ENCODE measurements at places on chromosomes 7 and 10.

DNA sequence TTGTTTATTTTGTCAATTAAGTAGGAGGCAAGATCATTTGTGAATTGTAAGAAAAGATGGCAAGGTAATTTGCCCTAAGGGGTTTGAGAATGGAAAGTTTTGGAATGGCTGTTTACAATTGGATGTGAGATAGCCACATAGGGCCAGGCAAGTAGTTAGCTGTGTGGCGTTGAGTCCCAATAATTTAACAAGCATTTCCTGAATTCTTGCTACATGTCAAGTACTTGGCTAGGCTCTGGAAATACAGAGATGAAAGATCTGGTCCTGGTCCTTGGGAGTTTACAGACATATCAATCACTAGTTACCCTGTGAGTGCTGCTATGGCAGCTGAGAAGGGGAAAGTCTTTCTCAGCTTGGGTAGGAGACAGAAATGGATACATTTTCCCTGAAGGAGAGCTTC is 401.6 kb downstream of the SUGCT start:
- DNase-seq = no peak

DNA sequence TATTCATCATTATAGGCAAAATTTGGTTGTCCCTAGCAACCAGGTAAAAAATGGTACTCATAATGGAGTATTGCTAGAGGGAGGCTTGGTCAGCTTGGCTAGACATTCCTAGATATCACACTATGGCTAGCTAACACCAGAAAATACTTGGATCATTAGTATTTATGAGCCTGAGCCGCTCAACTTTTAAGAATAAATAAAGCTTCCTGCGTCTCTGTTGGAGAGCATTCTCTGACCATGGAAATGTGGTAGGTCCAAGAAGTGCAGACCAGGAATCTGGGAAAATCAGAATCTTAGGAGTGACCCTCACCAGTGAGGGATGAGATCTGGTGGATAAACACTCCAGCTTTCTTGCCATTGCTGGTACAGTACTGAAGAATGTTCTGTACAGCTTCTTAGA is 157.6 kb upstream of the AGR3 start:
- no peak for DNase-seq

- no peak for DNase-seq
Measured at GRCh38 chr7:25223206-25223605, 5.1 kb downstream of the NPVF start.

GRCh38 chr7:51067258-51067657 is 249.4 kb downstream of the COBL start:
- no peak for DNase-seq

GRCh38 chr7:24715661-24716479 is 41.4 kb downstream of the GSDME start:
- no peak for DNase-seq

DNA sequence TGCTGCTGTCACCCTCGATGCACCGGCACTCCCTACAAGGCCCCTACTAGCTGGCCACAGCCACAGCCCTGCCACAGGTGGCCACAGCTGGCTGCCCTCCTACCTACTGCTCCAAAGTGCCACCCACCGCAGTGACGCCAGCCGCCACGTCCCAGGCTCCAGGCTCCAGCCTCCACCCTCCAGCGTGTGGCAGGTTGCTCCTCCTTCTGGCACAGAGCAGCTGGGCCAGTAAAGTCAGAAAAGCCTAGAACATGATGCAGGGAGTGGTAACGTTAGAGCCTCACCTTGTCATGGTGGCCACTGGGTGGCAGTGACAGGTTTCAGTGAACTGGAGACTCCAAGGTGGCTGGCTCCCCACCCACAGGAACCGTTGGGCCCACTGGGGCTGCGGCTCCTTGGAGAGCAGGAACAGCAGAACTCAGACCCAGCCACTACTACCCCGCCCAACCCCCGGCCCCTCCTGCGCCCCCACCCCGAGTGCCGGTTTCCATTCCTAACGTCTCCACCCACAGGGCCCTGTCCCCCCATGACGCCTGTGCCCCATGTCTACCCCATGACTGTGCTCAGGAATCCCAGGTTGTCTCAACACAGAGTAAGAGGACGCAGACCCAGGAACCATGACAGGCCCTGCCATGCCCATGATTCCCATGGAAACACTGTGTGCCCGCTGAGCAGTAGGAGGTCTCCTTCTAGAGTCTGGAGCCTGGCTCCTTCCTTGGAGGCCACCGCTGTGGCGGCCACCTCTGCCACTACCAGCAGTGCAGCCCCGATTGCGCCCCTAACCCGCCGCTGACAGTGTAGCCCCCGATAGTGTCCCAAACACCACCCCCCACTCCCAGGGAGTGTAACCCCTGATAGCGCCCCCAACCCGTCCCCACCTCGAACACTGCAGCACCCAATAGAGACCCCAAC is 52.3 kb upstream of the ZNF33B start:
- no peak for DNase-seq

All from femur (tissue), 1 donor.